ENCODE measurements at places on chromosomes 12 and 14.
A peak's percentile ranks its signal among the peaks of the same experiment; 100 is the strongest.

DNA sequence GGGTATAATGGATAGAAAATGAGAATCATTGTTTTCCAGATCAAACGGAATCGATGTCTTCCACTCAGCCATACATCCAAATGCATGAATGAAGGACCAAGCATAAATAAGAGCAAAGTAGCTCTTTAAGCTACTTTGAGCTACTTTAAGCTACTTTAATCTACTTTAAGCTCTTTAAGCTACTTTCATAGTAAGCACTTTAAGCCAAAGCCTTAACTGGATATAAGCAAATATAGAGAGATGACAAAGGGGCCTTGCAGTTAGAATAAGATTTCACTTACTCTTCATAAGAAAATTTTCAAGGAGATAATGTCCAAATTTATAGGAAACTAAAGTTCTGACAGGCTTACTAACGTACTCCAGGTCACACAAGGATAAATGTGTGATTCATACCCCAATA, 355.6 kb upstream of the KITLG start:
- no peak for DNase-seq

DNA sequence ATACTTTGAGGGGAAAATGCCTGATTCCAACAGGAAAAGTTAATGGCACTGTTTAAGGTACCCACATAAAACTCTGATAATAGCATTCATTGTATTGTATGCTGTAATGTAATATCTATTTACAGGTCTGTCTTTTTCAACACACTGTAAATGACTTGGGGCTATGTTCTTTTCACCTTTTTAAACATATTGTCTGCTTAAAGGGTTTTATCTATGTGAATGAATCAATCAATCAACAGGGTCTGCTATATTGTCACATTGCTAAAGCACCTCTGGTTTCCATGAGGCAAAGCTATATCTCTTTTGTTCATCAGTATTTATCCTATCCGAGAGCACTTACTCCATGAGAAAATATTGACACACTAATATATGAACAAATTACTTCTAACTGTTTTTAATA, 288.0 kb downstream of the SLC6A15 start:
- DNase-seq = no peak

GRCh38 chr12:59657266-59657665, 61.4 kb downstream of the SLC16A7 start:
- no peak for DNase-seq

DNA sequence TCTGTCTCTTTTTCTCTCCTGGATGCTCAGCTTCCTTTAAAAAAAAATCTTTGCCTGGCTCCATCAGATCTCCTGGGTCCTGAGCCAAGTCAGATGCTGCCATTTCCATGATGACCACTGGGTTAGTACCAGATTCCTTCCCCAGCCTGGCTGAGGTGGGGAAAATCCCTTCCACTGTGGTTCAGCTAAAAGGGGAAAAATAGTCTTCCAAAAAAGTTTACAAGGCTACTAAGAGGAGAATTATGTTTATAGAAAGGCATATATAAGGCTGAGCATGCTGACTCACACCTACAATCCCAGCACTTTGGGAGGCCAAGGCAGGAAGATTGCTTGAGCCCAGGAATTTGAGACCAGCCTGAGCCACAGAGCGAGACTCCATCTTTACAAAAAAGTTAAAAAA, 28.4 kb upstream of the GAS2L3 start:
- DNase-seq = no peak

DNA sequence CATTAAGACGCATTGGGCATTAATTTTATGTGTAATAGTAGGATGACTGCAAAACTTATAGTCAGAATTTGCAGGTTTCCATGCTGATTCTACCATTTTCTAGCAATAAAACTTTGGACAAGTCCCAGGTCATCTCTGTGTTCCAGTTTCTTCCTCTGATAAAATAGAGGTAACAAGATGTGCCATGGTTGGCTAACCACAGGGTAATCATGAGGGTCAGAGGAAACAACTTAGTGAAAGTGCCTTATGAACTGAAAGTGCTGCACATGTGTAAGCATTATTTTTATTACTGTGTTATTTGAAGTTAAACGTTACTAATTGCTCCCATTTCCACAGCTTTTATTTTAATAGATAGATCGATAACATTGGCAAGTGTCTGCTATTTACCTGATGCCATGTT, 21.1 kb downstream of the SMCO2 start:
- no peak for DNase-seq

DNA sequence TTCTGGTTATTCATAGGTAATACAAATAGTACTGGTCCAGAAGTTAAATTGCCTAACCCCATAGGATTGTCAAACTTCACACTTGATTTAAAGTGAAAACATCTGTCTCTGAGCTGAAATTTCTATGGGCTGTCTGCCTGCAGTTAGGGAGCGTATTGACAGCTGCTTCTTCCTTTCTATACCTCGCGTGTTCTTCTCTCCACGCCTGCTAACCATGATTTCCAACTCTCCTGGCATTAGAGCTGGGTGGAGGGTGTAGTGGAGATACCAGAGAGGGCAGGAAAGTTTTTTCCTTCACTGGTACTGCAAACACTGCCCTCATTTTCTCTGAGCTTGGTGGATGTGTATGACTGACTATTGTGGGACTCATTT, 429.0 kb upstream of the FBXO33 start:
- no peak for DNase-seq

DNA sequence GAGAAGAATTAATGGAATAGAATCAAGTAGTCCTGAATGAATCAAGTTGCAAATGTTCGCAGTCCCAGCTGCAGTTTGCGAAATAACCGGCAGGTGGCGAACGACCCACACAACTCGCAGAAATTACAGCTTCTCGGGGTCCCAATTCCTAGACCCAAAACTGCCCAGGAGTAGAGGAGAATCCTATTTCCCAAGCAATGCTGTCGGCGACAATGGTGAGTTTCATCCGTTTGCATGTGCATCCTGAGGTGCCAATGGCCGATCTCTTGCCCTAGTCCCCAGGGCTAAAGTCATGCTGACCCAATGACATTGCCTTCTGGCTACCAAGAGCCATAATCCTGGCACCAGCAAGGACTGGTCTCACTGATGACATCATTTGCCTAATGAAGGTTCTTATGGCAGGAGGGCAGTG, 8.5 kb upstream of the ASCL1 start:
- DNase-seq = peak; percentile 34

GRCh38 chr14:68359837-68360552, 432.9 kb downstream of the ZFP36L1 start:
- no peak for DNase-seq

- DNase-seq = no peak
These were observed 68.1 kb downstream of the BORCS5 start for GRCh38 chr12:12425001-12425400.

DNA sequence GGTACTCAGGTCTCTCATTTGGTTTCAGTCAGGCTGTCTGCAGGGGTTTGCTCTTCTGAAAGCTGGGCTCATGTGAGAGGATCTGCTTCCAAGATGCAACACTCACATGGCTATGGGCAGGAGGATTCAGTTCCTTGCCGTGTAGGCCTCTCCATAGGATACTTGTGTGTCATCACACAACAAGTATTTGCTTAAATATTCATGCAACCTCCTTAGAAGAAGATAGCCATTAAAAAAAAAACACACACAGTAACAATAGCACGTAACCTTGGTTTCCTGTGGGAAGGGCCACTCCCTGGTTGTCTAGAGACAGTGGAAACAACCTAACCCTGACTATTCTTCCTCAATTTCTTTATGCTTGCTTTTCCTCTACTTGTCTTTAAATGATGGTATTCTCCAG, 31.8 kb upstream of the CLEC4E start:
- DNase-seq = no peak

DNA sequence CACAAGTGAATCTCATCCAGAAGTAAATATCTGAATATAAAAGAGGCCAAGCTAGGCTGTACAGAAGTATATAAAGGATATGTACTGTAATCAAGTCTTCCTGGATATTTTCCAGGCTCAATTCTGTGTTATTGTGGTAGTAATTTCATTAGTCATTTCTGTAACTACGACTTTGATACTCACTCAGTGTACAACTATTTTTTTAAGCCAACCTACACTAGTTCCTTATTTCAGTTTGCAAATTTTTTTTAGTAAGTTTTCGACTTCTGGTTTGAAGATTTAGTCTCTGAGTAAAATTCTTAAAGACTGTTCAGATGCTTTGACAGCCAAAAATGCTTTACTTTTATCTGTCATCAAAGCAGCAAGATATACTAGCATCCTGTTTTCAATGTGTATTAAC, 130.8 kb downstream of the CAPZA3 start:
- DNase-seq = no peak

- no peak for DNase-seq
These were observed 53.0 kb downstream of the PKP2 start for GRCh38 chr12:32843528-32844095.

GRCh38 chr12:105427883-105428282, 97.4 kb downstream of the C12orf75 start:
- no peak for DNase-seq

- DNase-seq = no peak
These were observed 132.2 kb upstream of the TMTC2 start for GRCh38 chr12:82554529-82554928.

GRCh38 chr14:100083706-100084105, 18.5 kb downstream of the EVL start:
- no peak for DNase-seq

- peak; percentile 46 for DNase-seq
These were observed 1.8 kb downstream of the GALNT9 start for GRCh38 chr12:132327336-132328171.

DNA sequence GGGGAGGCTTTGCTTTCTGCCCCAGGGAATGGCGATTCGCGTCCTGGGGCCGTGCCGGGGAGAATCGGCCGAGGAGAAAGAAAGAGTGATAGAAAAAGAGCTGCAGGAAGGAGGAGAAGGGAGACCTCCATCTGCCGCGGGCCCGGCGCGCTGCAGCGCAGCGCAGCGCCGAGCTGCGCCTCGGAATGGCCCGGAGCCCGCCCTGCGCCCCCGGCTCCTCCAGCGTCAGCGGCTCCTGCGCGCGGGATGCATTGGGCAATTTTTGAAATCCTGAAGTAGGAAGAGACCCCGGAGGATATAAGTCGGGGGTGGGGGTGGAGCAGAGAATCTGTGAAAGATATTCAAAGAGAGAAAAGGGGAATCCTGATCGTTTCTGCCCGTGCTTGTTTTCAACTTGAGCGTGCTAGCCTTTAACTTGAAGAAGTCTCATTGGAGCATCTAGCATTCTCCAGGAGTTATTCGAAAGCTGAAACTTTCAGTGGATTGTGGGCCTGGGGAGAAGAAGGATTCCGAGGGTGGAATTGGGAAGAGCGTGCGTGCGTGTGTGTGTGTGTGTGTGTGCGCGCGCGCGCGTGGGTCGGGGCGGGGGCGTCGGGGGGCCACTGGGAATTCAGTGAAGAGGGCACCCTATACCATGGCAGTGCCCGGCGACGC, 441 bp downstream of the PDE3A start:
- no peak for DNase-seq

DNA sequence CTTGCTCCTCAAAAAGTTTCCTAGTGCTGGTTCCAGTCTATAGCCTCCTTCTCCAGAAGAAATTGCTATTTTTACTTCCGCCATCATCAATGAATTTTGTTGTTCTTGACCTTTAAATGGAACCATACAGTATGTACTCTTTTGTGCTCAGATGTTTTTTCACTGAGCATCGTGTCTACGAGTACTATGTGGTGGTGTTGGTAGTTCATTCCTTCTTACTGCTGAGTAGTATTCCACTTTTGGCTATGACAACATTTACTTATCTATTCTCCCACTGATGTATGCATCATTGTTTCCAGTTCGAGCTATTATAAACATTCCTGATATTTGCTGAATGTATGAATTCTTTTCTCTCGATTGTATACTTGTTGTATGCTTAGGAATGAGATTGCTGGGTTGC, 28.6 kb downstream of the SLC2A14 start:
- DNase-seq = no peak

- no peak for DNase-seq
These were observed 228.6 kb downstream of the DACT1 start for GRCh38 chr14:58866391-58866790.

- no peak for DNase-seq
These were observed 122.0 kb upstream of the ATXN7L3B start for GRCh38 chr12:74415633-74416032.

DNA sequence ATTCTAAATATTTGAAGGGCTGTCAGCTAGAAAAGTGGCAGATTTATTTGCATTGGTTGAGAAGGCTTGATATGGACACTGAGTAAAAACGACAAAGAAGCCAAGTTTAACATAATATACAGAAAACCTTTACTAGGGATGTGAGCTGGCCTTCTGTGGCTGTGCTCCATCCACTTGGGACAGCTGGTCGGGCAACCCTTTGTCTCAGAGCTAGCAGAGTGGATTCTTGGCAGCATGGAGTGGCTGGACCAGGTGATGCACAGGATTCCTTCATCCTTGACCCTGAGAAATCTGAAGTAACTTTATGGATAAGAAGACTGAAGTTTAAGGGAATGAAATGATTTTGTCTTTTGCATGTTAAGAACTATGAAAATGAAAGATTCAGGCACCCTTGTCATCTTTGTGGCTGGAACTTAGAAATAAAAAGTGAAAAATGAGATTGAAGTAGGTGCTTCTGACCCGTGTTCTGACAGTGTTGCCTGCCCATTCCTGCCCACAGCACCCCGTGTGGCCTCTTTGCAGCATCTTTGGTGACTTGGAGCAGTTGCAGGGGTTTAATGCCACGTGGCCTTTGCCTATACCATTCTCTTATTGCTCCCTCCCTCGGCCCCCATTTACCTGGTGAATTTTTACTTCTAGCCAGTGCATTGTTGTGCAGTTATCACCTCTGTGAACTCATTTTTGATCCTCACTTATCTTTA, 32.6 kb downstream of the PELI2 start:
- DNase-seq = no peak

DNA sequence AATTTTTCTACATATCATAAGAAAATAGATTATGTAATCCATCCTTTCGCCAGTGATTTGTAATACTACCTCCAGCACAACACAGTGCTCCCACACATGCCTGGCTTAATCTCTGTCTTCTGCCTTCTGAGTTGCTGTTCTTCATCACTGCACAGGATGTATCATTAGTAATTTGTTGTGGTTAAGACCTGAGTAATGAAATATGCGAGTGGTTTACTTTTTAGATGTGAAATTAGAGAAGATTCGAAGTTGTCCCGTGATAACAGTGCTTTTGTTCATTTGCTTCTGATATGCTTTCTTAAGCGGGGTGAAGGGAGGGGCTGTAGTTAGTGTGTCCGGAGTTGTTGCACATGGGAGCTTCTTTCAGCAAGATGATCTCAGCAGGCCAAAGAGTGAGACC, 18.1 kb downstream of the KRT85 start:
- no peak for DNase-seq

DNA sequence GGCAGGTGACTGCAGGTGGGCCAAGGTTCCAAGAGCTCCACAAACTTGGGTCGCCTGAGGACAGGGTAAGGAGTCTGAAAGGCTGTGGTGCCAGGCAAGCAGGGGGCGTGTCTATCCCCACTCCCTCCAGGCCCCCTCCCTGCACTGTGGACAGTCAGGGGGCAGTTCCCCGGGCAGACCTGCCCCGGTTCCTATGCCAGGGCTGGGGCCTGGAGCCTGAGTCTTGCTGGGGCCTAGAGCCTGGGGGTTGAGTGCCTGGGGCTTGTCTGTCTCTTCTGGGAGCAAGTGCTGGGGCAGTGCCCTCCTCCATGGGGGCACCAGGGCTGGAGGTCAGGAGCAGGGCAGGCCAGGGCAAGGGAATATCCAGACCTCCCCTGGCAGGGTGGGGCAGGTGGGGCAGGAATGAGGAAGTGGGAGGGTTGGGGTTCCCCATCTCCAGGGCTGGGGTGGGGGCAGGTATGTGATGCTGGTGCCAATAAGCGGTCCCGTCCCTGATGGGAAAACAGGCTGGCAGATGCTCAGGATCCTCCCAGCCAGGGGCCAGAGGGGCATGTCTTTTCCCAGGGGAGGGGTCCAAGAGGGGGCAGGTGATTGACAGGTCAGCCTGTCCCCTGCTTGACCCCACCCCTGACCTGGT, 11.9 kb upstream of the TNFAIP2 start:
- no peak for DNase-seq
